ENCODE measurements at places on chromosomes 7 and 10. TPM values are rescaled to one million over a fixed set of nuclear protein-coding genes. Genes with fewer than 3 reads are reported as not detected.

The MSMB gene
- total RNA-seq: not detected

The STRA8 gene
- not detected for total RNA-seq

The IDE gene
- 38.1 TPM for total RNA-seq

The JAZF1 gene
- 30.7 TPM for total RNA-seq

DNA sequence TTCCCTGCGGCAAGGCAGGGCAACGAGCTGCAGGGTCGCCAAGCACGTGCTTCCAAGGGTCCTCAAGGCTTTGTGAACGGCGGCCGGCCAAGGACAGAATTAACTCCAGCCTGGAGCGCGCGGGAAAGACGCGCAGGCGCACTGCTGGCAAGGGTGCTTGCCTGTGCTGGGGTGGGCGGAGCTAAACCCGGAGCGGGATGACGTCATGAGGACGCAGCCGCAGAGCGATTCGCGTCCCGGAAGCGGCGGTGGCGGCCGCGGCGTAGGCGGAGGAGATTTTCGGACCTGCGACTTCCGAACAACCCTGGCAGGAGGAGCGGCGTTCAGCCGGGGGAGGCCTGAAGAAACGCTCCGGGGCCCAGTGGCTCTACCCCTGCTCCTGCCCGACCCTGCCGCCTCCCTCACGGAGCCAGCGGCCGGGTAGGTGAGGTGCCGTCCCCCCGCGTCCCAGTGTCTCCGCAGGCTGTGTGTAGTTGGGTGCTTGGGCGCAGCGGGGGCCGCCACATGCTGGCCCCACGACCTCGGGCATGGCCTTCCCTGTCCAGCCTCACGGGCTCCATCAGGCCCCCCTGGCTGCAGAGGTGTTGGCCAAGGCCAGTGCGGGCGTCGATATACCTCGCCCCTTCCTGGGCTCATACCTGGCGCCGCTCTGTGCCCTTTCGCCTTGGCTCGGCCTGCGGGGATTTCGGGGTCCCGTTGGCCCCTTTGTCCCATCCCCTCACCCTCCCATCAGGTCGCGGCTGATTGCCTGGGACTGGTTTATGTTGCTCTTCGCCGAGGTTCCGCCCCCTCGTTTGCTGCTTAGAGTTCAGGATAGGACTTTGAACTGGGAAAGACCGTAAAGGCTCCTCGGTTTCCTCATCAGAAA lies at the start of gene ZFYVE27:
TSS of gene ZFYVE27 (plus strand) at position 227 of the 868 bp plus-strand sequence. CDS start 1,350 bp downstream, outside the sequence.
- peak; percentile 92 for DNase-seq

DNA sequence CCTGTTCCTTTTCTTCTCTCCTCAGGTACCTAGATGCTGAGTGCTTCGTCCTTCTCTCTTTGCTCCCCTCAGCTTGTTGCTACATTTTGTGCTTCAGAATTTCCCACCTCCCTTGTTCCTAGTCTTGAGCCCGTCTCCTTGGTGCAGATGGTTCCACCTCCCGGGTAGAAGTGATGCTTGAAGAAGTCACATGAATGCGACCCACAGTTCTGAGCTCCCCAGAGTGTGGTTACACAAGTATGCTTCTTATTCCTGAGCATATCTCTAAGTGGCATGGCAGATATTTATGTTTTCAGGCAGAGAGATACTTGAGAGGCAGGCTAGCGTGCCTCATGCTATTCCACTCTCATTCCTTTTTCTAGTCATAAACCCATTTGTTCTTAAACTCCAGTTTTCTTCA lies 34.0 kb downstream of the INPP5F start:
- DNase-seq: no peak

GRCh38 chr10:34780818-34781380 lies 34.2 kb downstream of the PARD3 start:
- no peak for DNase-seq

DNA sequence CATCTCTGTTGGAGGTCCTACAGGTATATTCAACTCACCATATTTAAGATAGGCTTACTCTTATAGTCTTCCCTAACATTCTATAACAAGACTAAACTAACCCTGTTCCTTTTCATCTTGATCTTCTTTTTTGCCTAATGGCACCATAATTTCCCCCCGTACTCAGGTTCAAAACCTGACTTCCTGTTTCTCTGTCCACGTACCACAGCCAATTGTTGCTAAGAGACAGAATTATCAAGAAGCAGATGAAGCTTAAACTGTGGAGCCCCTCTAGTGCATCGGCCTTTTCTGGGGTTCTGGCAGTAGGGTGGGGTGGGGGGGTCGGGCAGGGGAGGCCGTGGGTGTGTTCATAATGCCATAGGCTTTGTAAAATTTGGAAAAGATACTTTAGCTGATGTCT lies 109.2 kb downstream of the EVX1 start:
- no peak for DNase-seq

DNA sequence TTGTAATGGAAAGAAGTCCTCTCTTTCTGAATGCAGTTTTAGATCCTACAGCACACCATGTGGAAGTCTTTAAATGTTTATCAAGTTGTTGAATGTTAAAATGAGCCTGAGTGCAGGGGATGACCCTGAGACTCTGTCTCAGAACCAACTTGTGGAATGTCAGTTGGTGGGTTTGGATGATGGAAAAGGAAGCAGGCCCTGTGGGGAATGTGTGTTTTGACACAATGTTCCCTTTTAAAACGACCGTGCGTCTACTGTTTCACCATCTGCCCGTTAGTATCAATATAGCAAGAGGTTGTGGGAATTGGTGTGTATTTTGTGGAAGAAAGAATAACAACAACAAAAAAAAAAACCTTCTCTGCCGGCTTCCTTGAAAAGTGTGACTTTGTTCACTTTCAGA lies 8.3 kb downstream of the DYNC1I1 start:
- no peak for DNase-seq

Measured in CD4-positive, CD25-positive, alpha-beta regulatory T cell (primary cell).